Dermis microvascular lymphatic vessel endothelial cell (primary cell): ENCODE measurements at places on chromosomes 13 and 19. TPM values are rescaled to one million over a fixed set of nuclear protein-coding genes. Genes with fewer than 3 reads are reported as not detected.
A peak's percentile ranks its signal among the peaks of the same experiment; 100 is the strongest.

Gene GZMM
- total RNA-seq = not detected in 2 replicates

Gene EFNB2
- total RNA-seq = 64.9 and 67.3 TPM in 2 replicates

Gene KL
- under 0.01 and 0.13 TPM in 2 replicates for total RNA-seq

Gene CPB2
- under 0.01 TPM in 1 of 2 replicates, not detected in the other for total RNA-seq

Gene ELSPBP1
- not detected in 2 replicates for total RNA-seq

Gene ASPDH
- not detected in 2 replicates for total RNA-seq

Gene EFNA2
- 0.13 and 0.25 TPM in 2 replicates for total RNA-seq

Gene RNF113B
- not detected in 2 replicates for total RNA-seq

Gene ZNF99
- total RNA-seq = not detected in 2 replicates

Gene SBK2
- total RNA-seq = not detected in 2 replicates

Gene ZNF729
- not detected in 2 replicates for total RNA-seq

Gene MISP3
- 0.13 TPM in 2 replicates for total RNA-seq

Gene ZNF208
- total RNA-seq = 0.13 TPM in 2 replicates

Gene JAK3
- 1.7 and 2.4 TPM in 2 replicates for total RNA-seq

- no peak for DNase-seq
Measured at GRCh38 chr13:49134305-49134704, 85.8 kb upstream of the MLNR start.

- DNase-seq = no peak
Measured at GRCh38 chr19:15487038-15487437, 7.7 kb upstream of the PGLYRP2 start.

GRCh38 chr19:47430041-47430802 lies 10.9 kb upstream of the MEIS3 start:
- peak; percentile 46 for DNase-seq

DNA sequence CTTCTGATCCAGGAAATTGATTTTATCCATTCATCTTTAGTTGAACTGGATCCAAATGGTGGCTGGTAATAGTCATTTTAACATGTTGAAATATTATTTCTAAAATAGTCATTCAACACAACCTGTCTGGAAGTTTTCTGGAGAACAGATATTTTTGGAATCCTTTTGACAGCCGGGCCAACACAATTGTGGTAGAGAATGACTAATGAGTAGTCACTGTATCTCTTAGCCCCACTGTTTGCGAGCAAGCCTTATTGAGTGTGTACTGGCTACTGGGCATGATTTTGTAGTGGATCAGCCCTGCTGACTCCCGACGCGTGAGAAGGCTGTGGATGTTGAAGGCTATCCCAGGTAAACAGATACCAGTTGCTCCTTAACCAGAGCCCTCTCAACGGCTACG lies 383.4 kb downstream of the ZNF536 start:
- DNase-seq = no peak

- no peak for DNase-seq
Measured at GRCh38 chr13:27774651-27775050, 17.6 kb upstream of the GSX1 start.

DNA sequence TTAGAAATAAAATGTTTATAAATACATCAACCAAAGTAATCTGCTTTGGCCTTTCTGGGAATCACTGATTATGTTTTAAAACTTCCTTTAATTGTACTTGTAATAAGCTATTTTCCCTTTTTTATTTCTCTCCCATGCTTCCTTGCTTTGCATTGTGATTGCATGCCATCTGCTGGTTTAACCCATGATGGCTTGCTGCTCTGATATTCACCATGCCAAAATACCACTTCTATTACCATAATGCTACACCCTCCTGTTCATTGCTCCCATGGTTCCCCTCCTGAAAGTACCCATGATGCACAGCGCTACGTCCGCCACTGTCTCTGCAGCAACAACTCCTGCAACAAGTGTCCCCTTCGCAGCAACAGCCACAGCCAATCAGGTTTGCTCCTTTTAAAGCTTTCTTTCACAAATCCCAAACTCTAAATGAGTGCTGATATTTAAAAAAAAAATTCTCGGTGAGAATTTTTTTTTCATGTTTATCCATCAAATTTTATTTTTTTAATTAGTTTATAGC lies 67.7 kb upstream of the RAP2A start:
- DNase-seq = no peak

DNA sequence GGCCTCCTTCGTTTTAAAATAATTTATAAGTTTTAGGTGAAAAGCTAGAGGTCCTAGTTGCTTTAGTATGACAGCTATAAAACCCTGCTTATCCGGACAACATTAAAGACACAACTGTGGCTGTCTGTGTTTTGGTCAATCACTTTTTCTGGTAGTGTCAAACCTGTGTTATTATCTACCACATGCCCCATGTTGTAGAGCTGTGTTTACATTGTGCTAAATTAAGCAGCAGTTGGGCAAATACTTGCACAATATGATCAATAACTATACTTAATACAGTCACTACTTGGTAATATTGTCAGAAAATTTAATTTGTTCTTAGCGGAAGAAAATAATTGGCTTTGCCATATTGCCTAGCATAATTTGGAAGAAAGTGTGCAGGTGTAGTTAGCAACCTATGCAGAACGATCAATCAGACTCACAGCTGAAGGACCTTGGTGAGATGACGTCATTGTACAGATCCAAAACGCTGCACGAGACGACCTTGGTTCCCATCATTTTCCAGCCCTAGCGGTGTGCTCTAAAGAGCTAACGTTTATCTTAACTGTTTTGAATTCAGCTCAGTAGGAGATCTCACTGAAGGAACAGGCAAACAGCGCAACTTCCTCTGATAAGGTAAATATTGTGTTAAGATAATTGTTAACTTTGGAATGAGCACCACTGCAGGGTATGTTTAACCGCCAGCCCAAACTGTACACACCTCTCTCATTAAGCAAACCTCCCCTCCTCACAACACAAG lies 476.6 kb downstream of the IRS2 start:
- no peak for DNase-seq

DNA sequence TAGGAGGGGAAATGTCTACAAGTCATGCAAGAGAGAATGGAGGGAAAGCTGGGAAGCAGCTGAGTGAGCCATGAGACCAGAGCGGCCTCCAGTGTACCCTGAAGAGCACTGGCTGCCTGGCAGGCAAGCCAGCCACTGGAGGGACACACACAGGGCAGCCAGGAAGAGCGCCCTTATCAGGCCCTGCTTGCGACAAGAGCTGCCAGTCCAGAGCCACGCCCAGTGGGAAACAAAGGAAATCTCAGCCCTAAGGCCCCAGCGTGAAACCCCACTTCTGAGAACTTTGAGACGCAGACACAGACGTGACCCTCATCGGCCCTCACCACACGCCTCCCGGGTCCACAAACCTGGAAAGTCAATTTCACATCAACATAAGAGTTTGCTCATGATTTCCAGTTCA lies 105.0 kb downstream of the STK24 start:
- DNase-seq = no peak

- DNase-seq = no peak
Measured at GRCh38 chr13:94673851-94674250, 38.5 kb downstream of the SOX21 start.

DNA sequence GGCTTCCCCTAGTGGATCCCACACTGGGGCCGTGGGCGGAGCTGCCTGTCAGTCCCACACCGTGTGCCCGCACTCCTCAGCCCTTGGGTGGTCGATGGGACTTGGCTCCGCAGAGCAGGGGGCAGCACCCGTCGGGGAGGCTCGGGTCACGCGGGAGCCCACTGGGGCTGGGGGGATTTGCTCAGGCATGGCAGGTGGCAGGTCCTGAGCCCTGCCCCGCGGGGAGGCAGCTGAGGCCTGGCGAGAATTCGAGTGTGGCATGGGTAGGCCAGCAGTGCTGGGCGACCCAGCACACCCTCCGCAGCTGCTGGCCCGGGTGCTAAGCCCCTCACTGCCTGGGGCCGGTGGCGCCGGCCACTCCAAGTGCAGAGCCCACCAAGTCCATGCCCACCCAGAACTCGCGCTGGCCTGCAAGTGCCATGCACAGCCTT lies 481.7 kb upstream of the PRR20A start:
- no peak for DNase-seq

GRCh38 chr13:75788481-75788981 lies 152.4 kb downstream of the LMO7 start:
- no peak for DNase-seq

DNA sequence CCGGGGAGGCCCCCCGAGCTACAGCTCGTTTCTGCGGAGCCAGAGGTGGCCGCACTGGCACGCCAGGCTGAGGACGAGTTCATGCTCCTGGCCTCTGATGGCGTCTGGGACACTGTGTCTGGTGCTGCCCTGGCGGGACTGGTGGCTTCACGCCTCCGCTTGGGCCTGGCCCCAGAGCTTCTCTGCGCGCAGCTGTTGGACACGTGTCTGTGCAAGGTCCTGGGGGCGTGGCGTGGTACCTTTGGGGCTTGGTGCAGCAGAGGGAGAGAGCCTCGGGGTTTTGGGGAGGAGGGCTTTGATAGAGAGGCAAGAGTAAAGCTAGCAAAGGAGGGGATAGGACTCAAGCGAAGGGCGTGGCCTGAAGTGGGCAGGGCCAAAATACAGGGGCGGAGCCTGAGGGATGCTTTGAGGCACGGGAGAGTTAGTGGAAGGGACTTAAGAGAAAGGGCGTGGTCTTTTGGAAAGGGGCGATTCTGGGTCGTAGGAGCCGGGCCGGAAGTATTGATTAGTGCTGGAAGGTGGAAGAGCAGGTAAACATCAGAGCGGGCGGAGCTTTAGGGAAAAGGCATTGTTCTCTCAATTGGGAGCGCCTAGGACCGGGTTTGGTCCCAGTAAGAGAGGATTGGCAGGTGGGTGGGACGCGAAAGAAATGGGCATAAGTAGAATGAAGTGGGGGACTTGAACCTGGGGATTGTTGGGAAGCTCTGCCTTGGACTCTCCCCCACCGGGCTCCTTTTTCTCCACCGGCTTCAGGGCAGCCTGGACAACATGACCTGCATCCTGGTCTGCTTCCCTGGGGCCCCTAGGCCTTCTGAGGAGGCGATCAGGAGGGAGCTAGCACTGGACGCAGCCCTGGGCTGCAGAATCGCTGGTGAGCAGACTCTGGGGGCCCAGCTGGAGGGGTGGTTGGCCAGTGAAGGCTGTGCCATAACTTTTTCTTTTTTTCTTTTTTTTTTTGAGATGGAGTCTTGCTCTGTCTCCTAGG lies 1.2 kb downstream of the PPM1N start:
- peak; percentile 29 for DNase-seq

GRCh38 chr13:36258831-36259230 lies 38.8 kb downstream of the CCDC169 start:
- DNase-seq = no peak

- DNase-seq = peak; percentile 99
Measured at GRCh38 chr19:16897029-16897855, 8.4 kb downstream of the F2RL3 start.

GRCh38 chr13:59623206-59623915 lies 540.4 kb downstream of the DIAPH3 start:
- DNase-seq = peak; percentile 15

GRCh38 chr19:17197666-17198065 lies 17.5 kb upstream of the USE1 start:
- no peak for DNase-seq

DNA sequence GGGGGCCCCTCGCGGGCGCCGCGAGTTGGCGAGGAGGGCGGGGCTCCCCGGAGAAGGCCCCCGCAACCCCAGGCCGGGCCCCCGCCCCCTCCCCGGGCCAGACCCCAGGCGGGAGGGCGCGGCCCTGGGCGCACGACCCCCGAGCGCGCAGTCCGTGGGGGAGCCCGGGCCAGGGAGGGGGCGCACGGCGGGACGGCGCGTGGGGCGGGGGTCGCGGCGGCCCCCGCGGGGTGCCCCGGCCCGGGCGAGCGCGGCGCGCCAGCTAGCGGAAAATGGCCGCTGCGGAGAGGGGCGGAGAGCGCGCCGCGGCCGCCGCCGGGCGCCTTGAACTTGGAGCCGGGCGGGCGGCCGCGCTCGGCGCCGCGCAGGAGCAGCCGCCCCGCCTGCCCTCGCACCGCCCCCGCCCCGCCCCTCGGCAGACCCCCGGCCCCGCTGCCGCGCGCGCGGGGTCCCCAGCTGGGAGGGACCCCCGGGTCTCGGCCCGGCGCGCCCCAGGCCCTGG lies 6.4 kb upstream of the NFIC start:
- no peak for DNase-seq

- DNase-seq = no peak
Measured at GRCh38 chr13:48626077-48626449, 27.7 kb upstream of the CYSLTR2 start.

GRCh38 chr13:84648069-84648640 lies 765.9 kb upstream of the SLITRK1 start:
- DNase-seq = no peak

DNA sequence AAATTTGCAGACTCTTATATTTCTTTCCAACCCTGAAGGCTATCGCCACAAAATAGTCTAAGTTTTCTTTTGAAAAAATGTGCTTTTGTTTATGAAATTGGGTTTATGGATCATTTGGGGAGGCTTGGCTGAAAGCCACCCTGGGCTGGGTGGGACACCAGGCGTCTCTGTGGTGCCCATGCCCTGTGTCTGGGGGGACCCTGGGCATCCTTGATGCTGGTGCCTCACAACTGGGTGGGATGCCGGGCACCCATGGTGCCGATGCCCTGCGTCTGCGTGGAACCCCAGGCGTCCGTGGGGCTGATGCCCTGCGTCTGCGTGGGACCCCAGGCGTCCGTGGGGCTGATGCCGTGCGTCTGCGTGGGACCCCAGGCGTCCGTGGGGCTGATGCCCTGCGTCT lies 105.0 kb downstream of the RAB20 start:
- no peak for DNase-seq

DNA sequence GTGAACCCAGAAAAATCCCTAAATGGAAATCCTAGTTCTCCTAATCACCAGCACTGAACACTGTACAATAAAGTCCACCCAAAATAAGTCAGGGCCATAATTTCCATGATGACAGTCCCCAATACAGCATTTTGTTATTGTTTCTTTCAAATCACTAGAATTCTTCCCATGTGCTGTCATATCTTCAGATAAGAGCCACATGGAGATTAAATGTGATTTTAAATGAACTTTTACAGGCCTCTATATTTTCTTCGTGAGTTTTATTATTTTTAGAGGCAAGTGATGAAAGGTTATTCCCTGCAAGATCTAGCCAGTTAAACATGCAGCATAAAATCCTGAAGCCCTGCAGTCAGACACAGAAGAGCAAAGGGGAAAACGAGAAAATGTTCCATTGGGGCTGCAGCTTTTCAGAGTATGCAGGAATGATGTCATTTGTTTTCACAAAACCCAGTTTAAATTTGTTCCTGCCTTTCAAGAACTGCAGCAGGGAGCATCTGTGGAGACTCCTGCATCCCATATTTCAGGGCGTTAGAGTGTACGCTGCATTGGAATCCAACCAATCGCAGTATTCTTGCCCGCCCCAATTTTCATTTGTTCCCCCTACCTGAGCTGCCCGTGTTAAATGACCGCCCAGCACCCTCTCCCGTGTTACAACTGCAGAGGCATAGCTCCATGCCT lies 167.2 kb upstream of the KLF12 start:
- DNase-seq = no peak

- DNase-seq = no peak
Measured at GRCh38 chr19:12946092-12946721, 545 bp downstream of the RAD23A start.

GRCh38 chr19:1206864-1207450 lies 1.4 kb downstream of the STK11 start:
- peak; percentile 23 for DNase-seq

GRCh38 chr19:21751384-21751783 lies 16.0 kb downstream of the ZNF100 start:
- DNase-seq = no peak
